ENCODE measurements at places on chromosomes 4 and X.
A peak's percentile ranks its signal among the peaks of the same experiment; 100 is the strongest.

DNA sequence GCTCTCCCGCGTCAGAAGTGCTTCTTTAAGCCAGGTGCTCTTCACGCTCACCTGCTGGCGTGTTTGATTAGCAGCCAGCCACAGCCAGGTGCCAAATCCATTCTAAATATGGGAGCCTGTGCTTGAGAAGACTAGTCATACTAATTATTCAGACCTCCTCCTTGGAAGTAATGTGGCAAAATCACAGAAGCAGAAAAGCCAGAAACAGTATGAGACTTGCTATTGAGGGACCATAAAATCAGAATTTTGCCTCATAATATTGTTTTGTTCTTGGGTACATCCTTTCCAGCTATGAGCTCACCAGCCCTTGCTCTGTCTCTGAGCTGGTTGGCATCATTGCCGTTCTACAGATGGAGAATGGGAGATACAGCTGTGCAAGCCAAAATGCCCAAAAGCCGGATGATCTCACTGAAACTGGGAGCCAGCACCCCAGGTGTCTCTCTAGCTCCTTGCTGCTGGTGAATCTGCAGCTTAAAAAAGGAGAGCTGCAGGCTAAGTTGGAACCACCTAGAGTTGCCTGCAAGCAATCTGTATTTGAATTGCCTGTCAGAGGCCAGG lies 205.4 kb downstream of the SHROOM3 start:
- DNase-seq, result no peak

GRCh38 chrX:8404471-8404870 lies 60.2 kb upstream of the VCX3B start:
- no peak for DNase-seq

GRCh38 chr4:41365681-41366080 lies 109.0 kb downstream of the UCHL1 start:
- DNase-seq, result no peak

DNA sequence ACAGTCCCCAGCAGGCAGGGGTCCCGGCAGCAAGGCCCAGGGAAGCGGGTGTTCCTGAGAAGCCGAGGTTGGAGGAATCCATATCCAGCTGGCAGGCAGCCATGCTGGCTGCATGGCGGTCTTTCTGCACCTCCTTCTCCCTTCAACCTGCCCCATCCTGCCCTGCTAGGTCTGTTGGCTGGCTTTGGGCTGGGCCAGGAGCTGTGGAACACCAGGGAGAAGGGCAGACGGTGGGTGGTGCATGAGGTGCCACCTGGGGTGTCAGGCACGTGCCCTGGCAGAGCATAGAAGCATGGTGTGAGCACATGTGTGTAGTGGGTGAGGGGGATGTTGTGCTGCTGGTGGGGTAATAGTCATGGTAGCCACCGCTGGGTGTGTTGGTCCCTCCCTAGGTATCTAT lies 150.1 kb downstream of the PJA1 start:
- DNase-seq, result no peak

DNA sequence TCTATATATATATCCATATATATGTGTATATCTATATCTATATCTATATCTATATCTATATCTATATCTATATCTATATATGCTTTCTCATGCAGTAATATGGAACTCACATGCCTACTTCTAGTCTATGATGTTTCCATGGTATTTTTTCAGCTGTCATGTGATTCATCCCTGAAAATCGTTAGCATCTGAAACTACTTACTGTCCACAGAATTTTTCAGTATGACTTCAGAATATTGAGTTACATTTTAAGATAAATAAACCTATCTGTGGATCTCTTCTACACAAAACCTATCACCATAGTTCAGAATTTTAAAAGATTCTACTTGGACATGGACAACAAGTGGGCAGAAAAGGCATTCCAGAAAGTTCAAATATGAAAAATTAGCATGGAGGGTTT lies 855.1 kb upstream of the INTU start:
- DNase-seq, result no peak

- DNase-seq, result no peak
Observed at GRCh38 chrX:84187533-84188319, at the start of gene RPS6KA6. TSS of gene RPS6KA6 (minus strand) at chrX:84188199. CDS start at chrX:84187899, 300 bp downstream.

- no peak for DNase-seq
Observed at GRCh38 chr4:106038012-106038411, 142.7 kb downstream of the NPNT start.

- DNase-seq, result no peak
Observed at GRCh38 chrX:40243755-40244515, 146.2 kb upstream of the BCOR start.

GRCh38 chrX:102345916-102346315 lies 93.9 kb downstream of the NXF2B start:
- DNase-seq, result peak; percentile 40

GRCh38 chrX:136626891-136627290 lies 21.1 kb upstream of the CD40LG start:
- DNase-seq, result no peak

DNA sequence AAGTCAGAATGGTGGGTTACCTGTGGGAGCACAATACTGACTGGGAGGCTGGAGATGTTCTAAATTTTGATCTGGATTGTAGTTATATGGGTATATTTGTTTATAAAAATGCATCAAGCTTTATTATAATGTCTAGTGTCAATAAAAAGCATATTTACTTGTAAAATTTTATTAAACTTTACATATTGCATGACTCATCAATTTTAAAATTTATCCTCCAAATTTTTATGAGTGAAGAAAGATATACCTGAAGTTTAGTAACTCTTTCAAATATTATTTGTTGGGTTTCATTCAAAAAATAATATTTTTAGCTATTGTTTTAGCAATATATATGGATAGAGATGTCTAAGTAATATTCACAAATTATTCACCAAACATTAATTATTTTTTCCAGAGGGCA lies 103.0 kb downstream of the ANXA5 start:
- DNase-seq, result no peak

DNA sequence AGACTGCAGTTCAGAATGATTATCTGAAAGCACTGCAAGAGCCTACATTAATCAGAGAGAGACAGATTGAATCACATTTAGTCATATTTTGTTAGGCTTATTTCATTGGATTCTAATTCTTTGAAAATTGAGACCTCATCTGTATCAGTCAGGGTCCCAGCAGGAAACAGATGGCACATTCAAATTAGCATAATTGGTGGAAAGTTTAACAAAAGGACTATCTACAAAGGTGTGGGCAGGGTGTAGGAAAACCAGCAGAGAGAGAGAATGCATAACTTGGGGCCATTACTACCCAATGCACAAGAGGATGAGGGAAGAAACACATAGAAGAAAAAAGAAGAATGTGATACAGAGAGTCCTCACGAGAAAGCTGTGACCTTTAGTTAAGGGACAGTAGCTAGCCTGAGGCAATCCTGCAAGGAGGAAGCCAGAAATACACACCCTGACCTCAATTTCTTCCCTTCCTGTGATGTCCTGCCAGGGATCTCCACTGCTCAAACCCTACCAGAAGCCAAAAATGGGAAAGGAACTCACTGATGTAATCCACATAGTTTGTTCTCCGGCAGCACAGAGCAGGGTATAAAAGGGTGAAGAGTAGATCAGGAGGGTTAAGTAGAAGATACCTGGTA lies 17.7 kb upstream of the XKRX start:
- DNase-seq, result no peak

- no peak for DNase-seq
Observed at GRCh38 chr4:123419885-123420755, 23.5 kb downstream of the SPRY1 start.

DNA sequence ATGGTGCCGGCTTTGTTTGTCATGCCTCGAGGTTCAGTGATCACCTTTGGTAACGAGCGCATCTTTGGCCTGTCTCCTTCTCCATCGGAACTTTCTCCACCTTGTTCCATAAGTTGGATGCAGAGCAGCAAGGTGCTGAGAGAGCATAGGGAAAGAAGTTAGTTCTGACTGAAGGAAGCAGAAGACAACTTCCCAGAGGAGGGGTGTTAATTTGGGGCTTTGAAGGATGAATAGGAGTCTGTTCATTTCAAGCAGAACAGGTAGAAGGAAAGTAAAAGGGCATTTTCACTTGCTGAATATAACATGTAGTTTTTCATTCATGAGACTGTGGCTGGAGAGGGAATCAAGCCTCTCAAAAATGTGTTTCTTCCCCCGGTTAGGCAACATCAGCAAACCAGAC lies 232.0 kb upstream of the PSAPL1 start:
- no peak for DNase-seq

- no peak for DNase-seq
Observed at GRCh38 chr4:153113838-153114105, 90.5 kb upstream of the TRIM2 start.

GRCh38 chr4:73964862-73965611 lies 16.8 kb downstream of the PF4 start:
- DNase-seq, result no peak

DNA sequence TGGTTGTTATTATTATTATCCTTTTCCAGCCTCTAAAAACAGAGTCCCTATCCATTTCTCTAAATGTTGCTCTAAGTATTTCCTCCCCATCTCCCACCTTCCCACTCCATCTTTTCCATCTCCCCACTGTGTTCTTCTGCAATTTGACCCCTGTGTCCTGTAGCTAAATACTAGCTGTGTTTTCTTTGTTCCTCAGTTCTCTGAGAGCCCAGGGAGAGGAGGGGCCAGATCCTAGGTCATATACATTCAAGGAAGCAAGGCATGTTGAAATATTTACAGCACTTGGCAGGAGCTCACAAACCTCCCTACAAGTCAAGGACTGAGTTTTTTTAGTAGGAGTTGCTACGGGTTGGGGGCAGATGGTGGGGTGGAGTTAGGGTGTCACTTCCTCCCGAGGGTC lies 10.5 kb downstream of the SLC16A2 start:
- DNase-seq, result no peak

GRCh38 chr4:151418856-151419255 lies 9.9 kb downstream of the FHIP1A start:
- DNase-seq, result no peak

- DNase-seq, result no peak
Observed at GRCh38 chr4:157076578-157076947, 613 bp downstream of the GLRB start.

DNA sequence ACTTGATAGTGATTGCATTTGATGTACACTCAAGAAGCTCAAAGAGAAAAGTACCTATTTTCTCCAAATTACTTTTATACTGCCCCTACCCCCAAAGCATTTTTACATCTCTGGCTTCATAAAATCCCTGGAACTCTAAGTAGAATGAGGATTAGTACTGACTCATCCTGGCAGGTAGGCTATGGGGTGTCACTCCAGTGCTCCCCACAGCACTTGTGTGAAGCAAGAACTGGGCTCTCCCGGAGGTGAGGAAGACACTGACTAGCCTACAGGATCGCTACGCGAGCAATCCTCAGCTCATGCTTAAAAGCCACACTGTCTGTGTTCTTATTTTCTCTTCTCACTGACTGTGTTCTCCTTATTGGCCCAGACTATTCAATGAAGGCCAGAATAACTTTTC lies 90.4 kb upstream of the NDP start:
- DNase-seq, result no peak

GRCh38 chr4:95549246-95550114 lies 707 bp upstream of the UNC5C start:
- DNase-seq, result no peak

- no peak for DNase-seq
Observed at GRCh38 chr4:146255874-146256273, 41.5 kb downstream of the REELD1 start.
